ENCODE measurements at places on chromosomes 6 and 20.

DNA sequence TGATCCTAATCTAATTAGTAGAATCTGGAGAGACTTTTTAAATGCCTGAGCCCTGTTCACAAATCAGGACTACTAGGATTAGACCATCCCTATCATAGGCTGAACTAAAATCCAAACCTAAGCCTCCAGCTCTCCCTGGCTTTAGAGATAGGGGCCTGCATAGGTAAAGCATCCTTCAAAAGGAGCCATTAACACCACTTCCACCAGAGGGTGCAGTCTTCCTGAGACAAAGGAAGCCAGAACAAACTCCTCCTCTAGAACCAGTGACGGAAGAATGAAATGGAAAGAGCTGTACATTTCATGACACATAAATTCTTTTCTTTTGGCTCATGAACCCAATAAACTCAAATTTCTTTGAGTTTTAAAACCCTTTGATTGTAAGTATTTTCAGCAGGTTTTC, 291.2 kb upstream of the ADGRB3 start:
- DNase-seq, result peak; percentile 54

- DNase-seq, result no peak
These were observed 168.7 kb downstream of the BTBD3 start for GRCh38 chr20:12086359-12086758.

DNA sequence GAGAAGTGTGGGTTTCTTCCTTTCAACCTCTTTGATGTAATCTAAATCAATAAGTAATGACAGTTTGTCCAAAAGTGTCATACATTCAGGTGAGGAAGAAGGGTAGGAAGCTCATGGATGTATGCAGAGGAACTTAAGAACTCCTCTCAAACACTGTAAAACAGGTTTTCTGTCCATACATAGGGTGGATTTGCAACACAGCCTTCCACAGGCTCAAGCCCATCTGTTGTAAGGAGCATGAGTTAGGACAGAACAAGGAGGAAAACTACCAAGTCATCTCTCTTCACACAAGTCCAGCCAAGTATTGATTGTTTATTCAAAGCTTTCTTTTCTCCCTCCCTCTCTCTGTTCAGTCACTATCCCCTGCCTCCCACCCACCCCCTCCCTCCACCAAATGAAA, 49.0 kb upstream of the CDYL start:
- DNase-seq, result no peak

- DNase-seq, result no peak
These were observed 26.1 kb upstream of the TBC1D7 start for GRCh38 chr6:13354331-13355042.

GRCh38 chr6:514396-514978, 122.9 kb downstream of the IRF4 start:
- DNase-seq, result no peak

- DNase-seq, result no peak
These were observed 23.6 kb downstream of the MBOAT1 start for GRCh38 chr6:20188630-20189075.

- DNase-seq, result no peak
These were observed 39.7 kb downstream of the CDH26 start for GRCh38 chr20:59997896-59998295.

GRCh38 chr6:167735084-167735950, 91.4 kb upstream of the AFDN start:
- no peak for DNase-seq

GRCh38 chr6:3190779-3191178, 33.4 kb upstream of the TUBB2A start:
- no peak for DNase-seq

GRCh38 chr6:142975365-142975764, 30.4 kb upstream of the HIVEP2 start:
- no peak for DNase-seq
